ENCODE measurements at places on chromosomes 7 and 10. TPM values are rescaled to one million over a fixed set of nuclear protein-coding genes. Genes with fewer than 3 reads are reported as not detected.

Gene C10orf143
- total RNA-seq = 1.3 TPM

Gene FAM25G
- not detected for total RNA-seq

Gene OR2A5
- not detected for total RNA-seq

Gene POLR3A
- total RNA-seq = 16.0 TPM

Gene WNT8B
- total RNA-seq = not detected
